ENCODE measurements at places on chromosomes 2 and 18. TPM values are rescaled to one million over a fixed set of nuclear protein-coding genes. Genes with fewer than 3 reads are reported as not detected.

Gene APCDD1
- polyA plus RNA-seq, result 10.4 TPM

Gene OBSL1
- polyA plus RNA-seq, result 177 TPM

Gene PLCD4
- polyA plus RNA-seq, result 0.11 TPM

Gene CREG2
- not detected for polyA plus RNA-seq

Gene CCDC74B
- 0.50 TPM for polyA plus RNA-seq

Gene MERTK
- 2.6 TPM for polyA plus RNA-seq

Gene SERPINB11
- not detected for polyA plus RNA-seq

Gene CAD
- 9.3 TPM for polyA plus RNA-seq

Gene TSPYL6
- 0.08 TPM for polyA plus RNA-seq

Gene DAPL1
- polyA plus RNA-seq, result not detected

Gene CENPO
- 2.4 TPM for polyA plus RNA-seq

Gene DNAJC5G
- polyA plus RNA-seq, result 1.8 TPM

Gene POTEF
- polyA plus RNA-seq, result not detected
